Umbilical cord (tissue), 2 donors: ENCODE measurements at places on chromosomes 3 and 15. TPM values are rescaled to one million over a fixed set of nuclear protein-coding genes. Genes with fewer than 3 reads are reported as not detected.

The GOLGA8T gene
- total RNA-seq, result not detected

- DNase-seq, result peak; percentile 83
Measured at GRCh38 chr15:90184119-90184785, 16.9 kb upstream of the SEMA4B start.

DNA sequence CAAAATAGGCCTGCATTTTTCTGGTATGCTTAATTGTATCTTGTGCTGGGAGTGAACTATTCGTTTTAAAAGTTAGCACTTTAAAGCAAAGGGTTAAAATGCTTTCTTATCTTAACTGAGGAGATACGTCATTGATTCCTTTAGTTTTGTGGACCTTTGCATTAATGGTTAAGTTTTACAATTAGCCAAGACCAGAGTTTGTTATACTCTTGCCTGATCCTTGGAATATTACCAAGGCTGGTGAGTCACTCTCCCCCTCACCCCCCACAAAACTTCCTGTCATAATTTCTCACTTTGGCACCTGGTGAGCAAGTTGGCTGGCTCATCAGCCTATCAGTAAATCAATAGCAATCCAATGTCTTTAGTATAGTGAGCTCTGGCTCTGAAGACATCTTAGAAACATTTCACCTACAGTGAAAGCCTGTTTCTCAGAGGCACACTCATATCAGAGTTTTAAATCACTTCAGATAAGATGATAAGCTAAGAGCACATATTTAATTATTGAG lies 26.7 kb downstream of the SLC2A2 start:
- peak; percentile 15 for DNase-seq

- no peak for DNase-seq
Measured at GRCh38 chr15:78804391-78804792, 6.9 kb downstream of the ADAMTS7 start.

- DNase-seq, result no peak
Measured at GRCh38 chr3:58835086-58835485, 168.5 kb upstream of the FAM3D start.

DNA sequence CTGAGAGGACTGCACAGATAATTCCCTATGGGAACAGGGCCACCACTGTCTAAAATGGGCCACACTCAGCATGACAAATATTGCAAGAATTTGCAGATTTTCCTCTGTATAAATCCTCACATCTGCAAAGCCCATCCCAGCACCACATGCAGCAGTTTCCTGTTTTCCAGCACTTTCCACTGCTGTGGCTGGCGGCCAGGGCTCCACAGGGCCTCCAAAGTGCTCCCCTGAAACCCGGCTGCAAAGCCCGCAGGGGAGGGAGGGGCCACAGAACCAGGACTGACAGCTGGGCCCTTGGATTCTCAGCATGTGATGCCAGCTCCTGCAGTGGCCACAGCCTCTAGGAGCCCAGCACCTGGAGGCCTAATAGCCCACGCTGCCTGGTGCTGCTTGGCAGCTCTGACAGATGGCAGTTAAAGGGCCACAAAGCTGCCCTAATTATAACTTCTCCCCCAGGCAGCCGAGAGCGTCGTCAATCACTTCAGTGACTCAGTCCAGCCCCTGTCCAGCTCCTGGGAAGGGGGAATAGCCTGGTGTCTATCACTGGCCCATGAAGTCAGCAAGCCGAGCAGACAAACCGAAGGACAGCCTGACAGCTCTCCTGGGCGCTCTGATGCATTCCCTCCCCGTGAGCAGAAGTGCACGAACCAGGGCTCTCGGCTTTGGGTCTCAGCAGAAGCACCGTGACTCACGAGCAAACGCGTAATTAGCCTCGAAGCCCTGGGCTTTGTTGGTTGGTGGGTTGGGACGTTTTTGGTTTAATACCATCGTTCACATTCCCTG lies 4.7 kb downstream of the LRRC15 start:
- DNase-seq, result peak; percentile 94

The SPTBN5 gene
- total RNA-seq, result 2.2 TPM

DNA sequence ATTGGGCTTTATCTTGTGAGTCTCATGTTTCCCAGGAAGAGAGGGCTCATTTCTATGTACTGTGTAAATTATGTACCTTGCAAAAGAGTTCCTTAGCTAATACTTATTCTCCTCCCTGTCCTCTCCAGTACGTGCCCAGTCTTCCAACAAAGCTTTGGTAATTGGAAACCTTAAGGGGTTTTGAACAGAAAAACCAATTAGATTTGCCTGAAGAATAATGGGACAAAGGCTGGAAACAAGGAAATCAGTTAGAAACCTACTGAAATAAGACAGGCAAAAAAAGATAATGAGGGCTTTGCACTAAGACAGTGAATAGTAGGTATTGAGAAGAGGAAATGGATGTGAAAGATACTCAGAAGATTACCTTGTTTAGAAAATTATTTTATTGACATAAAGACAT lies 82.5 kb downstream of the SPRED1 start:
- DNase-seq, result no peak

GRCh38 chr3:31709005-31709404 lies 176.3 kb downstream of the STT3B start:
- no peak for DNase-seq

GRCh38 chr3:111989061-111989678 lies 9.6 kb upstream of the TAGLN3 start:
- peak; percentile 83 for DNase-seq

GRCh38 chr3:170149016-170149415 lies 32.5 kb downstream of the PHC3 start:
- DNase-seq, result no peak
